ENCODE measurements at places on chromosomes 3 and 15. TPM values are rescaled to one million over a fixed set of nuclear protein-coding genes. Genes with fewer than 3 reads are reported as not detected.

The GOLGA6L7 gene
- polyA plus RNA-seq: 0.52 TPM

DNA sequence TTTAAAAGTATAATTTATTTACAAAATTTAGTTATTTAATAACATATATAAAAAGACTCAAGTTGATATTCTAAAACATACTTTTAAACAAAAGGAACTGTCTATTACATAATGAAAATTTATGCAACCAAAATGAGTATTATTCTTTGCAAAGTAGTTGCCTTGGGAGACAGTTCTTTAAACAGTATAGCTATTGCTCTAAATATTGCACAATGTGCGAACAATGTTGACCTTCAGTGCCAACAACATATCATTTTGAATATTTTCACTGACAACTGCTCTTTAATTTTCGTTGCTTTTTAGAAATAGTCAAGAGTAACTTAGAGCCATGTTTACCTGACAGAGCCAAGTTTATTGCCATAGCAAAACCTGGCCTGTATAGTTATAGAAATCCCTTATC, 124.9 kb downstream of the ZBTB20 start:
- DNase-seq: no peak

GRCh38 chr3:148992027-148992634, 791 bp downstream of the GYG1 start:
- DNase-seq: peak; percentile 29

DNA sequence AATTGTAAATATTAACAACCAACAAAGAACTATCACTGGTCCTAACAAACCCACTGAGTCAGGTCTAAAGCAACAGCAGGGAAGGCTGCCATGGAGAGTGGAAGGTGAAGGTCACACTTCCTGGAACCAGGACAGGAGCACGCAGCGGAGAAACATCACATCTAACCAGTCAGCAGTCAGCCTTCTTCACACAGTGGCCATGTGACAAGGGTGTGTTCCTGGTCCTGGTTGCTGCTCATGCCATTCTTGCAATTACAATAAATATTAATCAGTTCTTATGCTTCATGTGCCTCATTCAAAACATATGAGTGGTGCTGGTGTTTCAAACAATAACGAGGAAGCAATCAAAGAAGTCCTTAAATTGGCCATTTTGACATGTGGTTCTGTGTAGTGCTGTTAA, 162.8 kb downstream of the ARRDC4 start:
- no peak for DNase-seq

The CRELD1 gene
- 53.1 TPM for polyA plus RNA-seq

The CYP1A2 gene
- polyA plus RNA-seq: 0.09 TPM

The EEF1AKMT4 gene
- 3.3 TPM for polyA plus RNA-seq

DNA sequence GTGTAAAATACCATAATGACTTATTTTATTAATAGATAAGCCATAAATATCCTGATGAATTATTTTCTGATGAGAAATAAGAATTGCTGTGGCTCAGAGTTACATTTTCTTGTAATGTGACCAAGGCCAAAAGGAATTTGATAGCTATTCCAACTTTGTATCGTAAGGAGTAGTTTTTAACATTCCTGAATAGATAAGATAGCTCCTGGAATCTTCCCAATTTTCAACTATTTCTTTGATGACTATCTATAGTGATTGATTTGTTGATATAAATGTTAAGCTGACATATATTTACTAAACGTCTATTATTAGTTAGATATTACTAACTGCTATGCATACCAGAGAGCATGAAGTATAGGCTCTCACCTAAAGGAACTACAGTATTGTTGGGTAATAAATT, 49.1 kb upstream of the SATB1 start:
- DNase-seq: no peak
